Ovary (tissue), 10 donors: ENCODE measurements at places on chromosomes 2 and 18. TPM values are rescaled to one million over a fixed set of nuclear protein-coding genes. Genes with fewer than 3 reads are reported as not detected.

The ASNSD1 gene
- polyA plus RNA-seq: 41.9 TPM

The ANKRD30BL gene
- polyA plus RNA-seq: 0.47 TPM

The GPR35 gene
- 0.27 TPM for polyA plus RNA-seq

The PARD6G gene
- polyA plus RNA-seq: 9.6 TPM

The DOK6 gene
- polyA plus RNA-seq: 3.5 TPM

The FZD7 gene
- 34.8 TPM for polyA plus RNA-seq

The LYG1 gene
- 0.96 TPM for polyA plus RNA-seq

The PMAIP1 gene
- polyA plus RNA-seq: 0.47 TPM

The PDCL3 gene
- polyA plus RNA-seq: 19.8 TPM

The EHBP1 gene
- 68.6 TPM for polyA plus RNA-seq

The DCTN1 gene
- polyA plus RNA-seq: 108 TPM

The EVA1A gene
- 0.62 TPM for polyA plus RNA-seq

The ACADL gene
- 4.5 TPM for polyA plus RNA-seq

The DSG1 gene
- polyA plus RNA-seq: not detected

The LCT gene
- not detected for polyA plus RNA-seq

The DNAH6 gene
- polyA plus RNA-seq: 0.80 TPM

The TUBA4B gene
- polyA plus RNA-seq: 0.34 TPM

The CCBE1 gene
- polyA plus RNA-seq: 24.7 TPM

The STPG4 gene
- 0.17 TPM for polyA plus RNA-seq

The TUBB8B gene
- 2.9 TPM for polyA plus RNA-seq

The RGPD4 gene
- polyA plus RNA-seq: not detected

The SMAD7 gene
- polyA plus RNA-seq: 13.7 TPM

The CRACDL gene
- 1.7 TPM for polyA plus RNA-seq

The SULT1C2 gene
- polyA plus RNA-seq: 1.9 TPM

The ADAM23 gene
- polyA plus RNA-seq: 18.8 TPM

The FBLN7 gene
- 5.0 TPM for polyA plus RNA-seq

The PRSS56 gene
- polyA plus RNA-seq: not detected

The DLX1 gene
- polyA plus RNA-seq: 0.18 TPM

The LHCGR gene
- polyA plus RNA-seq: 1.2 TPM

The PTPN4 gene
- 3.4 TPM for polyA plus RNA-seq

The ACMSD gene
- polyA plus RNA-seq: not detected

The AOX1 gene
- 105 TPM for polyA plus RNA-seq

The CXCR2 gene
- polyA plus RNA-seq: 0.08 TPM

The SMAD2 gene
- 48.2 TPM for polyA plus RNA-seq

The OST4 gene
- polyA plus RNA-seq: 379 TPM

The SEPTIN10 gene
- 59.0 TPM for polyA plus RNA-seq

The DOK1 gene
- polyA plus RNA-seq: 11.8 TPM

The MYO3B gene
- 0.04 TPM for polyA plus RNA-seq

The TNS1 gene
- polyA plus RNA-seq: 278 TPM

The ARL4C gene
- 7.5 TPM for polyA plus RNA-seq

The SOX11 gene
- not detected for polyA plus RNA-seq

The ZDBF2 gene
- 4.1 TPM for polyA plus RNA-seq

The B3GNT7 gene
- polyA plus RNA-seq: 6.8 TPM

The NCK2 gene
- polyA plus RNA-seq: 38.7 TPM

The ASIC4 gene
- polyA plus RNA-seq: not detected

The ASXL2 gene
- polyA plus RNA-seq: 13.5 TPM

The LBX2 gene
- 0.15 TPM for polyA plus RNA-seq

The LRP1B gene
- 0.20 TPM for polyA plus RNA-seq

The CYBRD1 gene
- polyA plus RNA-seq: 248 TPM

The PTPN2 gene
- polyA plus RNA-seq: 42.3 TPM

The OTX1 gene
- polyA plus RNA-seq: 0.07 TPM

The OR6B2 gene
- not detected for polyA plus RNA-seq

The SKOR2 gene
- polyA plus RNA-seq: 0.01 TPM

The CDK15 gene
- polyA plus RNA-seq: 3.7 TPM

The HOXD9 gene
- polyA plus RNA-seq: 13.0 TPM

The IL36A gene
- not detected for polyA plus RNA-seq

The G6PC2 gene
- not detected for polyA plus RNA-seq

The SLC4A5 gene
- polyA plus RNA-seq: 1.4 TPM
